ENCODE measurements at places on chromosomes 1 and 21.

DNA sequence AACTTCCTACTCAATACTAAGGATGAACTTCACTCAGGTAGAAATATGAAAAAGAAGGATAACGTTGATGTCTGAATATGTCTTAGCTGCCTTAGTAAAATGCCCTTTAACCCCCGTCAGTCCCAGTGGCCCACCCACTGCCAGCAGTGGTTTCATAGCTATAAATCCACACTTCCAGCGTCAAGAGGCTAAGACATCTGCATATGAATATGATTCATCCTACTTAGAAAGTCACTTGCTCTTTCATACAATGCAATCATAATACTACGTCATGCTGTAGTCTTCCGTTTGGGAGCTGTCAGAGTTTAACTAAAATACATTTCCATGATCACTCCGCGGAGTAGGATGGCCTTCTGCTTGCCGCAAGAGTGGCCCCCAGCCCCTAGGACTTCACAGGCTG is 247.3 kb downstream of the SDCCAG8 start:
- DNase-seq = no peak

GRCh38 chr21:45384656-45385548 is 20.1 kb upstream of the COL18A1 start:
- no peak for DNase-seq

DNA sequence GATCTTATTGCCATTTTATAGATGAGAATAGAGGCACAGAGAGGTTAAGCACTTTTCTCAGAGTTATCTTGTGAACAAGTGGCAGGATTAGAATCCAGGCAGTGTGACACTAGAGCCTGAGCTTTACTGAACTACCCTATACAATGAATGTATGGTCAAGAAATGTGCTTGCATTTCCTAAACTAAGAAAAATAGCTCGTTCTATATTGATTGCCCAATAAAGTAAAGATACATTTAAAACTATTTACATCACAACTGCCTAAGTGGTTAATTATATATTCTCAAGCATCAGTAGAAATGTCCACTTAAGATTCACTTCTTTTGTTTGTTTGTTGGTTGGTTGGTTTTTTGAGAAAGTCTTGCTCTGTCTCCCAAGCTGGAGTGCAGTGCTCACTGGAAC is 91.6 kb downstream of the ZFYVE9 start:
- DNase-seq = no peak

DNA sequence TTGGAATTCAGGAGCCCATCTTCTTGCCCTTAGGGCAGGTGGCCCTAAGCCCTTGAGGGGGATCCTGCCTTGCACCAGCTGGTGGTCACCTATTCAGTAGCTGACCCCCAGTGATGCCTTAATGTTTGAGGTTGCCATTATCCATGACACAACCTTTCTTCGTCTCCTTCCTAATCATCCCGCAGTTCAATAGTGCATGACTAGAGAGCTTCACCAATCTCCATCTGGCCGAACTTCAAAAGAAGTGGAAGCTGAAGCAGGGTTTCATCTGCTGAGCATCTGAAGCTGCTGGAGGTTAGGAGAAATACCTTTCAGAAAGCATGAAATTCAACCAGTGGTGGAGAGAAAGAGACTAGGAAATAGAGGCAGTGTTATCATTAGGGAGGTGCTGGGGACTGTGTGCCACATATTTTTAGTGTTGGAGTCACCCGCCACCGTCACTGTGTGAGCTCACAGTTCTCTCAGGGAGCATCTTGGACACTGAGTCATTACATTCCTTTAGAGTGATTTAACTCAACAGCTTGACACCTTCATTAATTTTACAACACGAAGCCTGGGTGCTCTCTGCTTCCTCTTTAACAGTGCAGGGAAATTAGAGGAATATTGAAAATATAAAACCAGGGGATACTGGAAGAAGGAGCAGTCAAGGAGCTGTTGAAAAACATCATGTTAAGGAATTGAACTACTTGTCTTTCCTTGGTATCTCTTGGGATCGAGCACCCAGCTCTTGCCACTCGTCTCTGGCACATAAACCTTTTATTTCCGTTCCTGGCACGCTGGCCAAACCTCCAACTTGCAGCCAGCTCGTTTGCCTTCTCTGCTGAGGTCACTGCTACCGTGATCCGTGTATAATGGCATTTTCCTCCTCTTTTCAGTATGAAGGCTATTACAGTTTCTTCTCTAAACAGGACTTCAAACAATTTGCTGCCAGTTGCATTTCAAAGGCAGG is 53.6 kb downstream of the PEX14 start:
- no peak for DNase-seq

DNA sequence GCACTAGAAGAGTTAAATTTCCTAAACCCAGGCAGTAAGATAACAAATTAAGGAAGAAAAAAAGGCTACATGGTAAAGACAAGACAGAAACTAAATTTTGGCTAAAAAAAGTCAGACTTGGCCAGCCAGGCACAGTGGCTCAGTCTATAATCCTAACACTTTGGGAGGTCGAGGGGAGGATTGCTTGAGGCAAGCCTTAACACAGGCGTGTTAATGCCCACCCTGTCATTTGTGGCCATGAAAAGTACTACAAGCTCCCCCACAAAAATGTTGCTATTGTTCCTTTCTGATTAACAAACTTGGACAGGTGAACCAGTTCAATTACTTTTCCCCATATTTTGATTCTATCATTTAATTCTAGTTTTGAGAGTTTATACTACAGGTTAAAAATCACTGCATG is 32.3 kb downstream of the UBR4 start:
- no peak for DNase-seq

DNA sequence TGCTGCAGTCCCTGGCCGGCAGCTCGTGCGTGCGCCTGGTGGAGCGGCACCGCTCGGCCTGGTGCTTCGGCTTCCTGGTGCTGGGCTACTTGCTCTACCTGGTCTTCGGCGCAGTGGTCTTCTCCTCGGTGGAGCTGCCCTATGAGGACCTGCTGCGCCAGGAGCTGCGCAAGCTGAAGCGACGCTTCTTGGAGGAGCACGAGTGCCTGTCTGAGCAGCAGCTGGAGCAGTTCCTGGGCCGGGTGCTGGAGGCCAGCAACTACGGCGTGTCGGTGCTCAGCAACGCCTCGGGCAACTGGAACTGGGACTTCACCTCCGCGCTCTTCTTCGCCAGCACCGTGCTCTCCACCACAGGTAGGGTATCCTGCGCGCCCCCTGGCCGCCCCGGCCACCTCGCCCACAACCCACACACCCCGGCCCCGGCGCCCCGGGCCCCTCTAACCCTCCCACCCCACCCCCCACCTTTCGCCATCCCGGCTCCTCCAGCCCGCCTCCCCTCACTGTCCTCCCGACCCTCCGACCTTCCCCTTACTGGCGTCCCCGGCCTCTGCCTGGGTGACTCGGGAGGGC is 352 bp downstream of the KCNK1 start:
- DNase-seq = peak; percentile 28

DNA sequence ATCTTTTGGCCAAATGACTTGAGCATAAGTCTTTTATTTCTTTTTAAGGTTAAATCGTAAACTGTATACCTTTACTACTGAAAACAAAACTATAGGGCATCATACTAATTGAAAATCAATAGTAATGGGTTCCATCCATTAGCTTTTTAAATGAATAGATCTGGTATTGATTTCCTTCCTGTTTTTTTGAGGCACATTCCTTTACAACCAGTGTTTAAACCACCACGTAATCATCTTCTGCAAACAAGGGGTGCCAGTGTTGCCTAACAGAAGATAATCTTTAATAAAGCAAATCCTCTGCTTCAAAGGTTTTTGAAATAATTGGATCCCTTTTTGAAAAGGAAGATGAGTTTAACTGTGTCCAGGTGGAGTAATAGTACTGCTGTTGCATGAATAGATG is 48.7 kb upstream of the ANGPTL1 start:
- no peak for DNase-seq

GRCh38 chr1:109610609-109611307 is 8.7 kb downstream of the GNAT2 start:
- no peak for DNase-seq

DNA sequence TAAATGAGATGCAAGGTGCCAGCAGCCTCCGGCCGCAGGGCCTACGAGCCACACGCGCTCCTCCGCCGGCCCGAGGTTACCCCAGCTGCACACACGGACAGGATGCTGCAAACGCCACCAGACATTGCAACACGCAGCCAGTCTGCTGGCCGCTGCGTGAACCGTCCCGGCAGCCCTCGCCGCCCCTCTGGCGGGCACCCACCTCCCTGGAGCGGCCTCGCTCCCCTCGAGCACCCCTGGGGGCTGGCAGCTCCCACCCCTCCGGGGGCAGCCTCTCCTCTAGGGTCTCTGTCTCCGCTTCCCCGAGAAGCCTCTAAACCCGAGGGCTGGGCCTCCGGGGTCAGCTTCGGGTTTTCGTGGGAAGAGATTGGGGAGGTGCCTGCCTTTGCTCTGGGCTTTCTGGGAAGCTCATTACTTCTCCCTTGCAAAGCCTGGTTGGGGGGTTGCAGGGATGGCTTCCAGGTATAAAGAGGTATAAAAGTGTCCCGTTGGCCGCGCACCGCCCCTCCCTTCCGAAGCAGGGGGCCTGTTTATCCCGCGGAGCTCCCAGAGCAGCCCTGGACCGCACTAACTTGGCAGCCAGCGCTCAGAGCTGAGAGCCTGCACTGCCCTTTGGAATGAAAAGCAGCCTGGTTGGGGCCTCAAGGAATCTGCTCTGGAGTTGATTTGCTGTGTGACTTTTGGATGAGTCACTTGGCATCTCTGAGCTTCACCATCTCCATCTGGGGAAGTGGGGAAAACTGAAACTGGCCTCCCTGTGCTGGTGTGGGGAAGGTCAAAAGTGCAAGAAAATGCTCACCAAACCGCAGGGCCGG is 21.8 kb downstream of the DHRS3 start:
- DNase-seq = no peak

- DNase-seq = no peak
Measured at GRCh38 chr1:84877592-84877991, 15.4 kb downstream of the LPAR3 start.

GRCh38 chr1:8460132-8460544 is 142.2 kb downstream of the SLC45A1 start:
- no peak for DNase-seq
